Putamen (tissue), 1 donor: ENCODE measurements at places on chromosomes 3 and 15.

DNA sequence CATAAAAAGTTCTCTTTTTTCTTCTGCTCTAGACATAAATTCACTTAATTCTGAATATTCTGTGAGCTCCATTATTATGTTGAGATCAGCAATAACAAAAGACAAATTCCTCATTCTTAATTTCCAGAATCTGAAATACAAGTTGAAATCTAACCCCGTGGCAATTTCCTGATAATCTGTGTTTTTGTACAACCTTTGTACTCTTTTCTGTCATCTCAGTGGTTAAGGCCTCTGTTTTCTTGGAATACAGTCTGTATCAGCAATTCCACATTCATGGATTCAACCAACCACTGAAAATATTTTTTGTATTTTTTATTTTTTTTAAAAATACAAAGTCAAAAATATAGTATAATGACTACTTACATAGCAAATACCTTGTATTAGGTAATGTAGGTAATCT is 8.7 kb downstream of the CCR8 start:
- no peak for DNase-seq

GRCh38 chr3:70824078-70824477 is 511.6 kb upstream of the MDFIC2 start:
- DNase-seq, result no peak

DNA sequence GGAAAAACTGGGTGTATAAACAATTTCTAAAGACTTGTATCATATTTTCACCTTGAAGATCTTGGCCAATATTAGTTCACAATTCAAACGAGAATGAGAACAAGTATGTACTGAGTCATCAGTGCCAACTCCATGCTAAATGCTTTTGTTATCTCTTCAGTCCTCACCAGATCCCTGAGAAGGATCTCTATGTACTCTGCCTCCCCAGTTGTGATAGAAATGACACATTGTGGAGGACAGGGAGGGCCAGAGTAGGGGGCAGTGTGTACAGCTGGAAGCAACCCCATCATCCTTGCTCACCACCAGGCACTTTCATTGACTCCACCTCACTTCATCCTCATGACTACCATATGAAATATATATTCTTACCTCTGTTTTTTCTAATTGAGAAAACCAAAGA is 353.7 kb upstream of the SOX2 start:
- no peak for DNase-seq

- no peak for DNase-seq
Observed at GRCh38 chr3:134067531-134068161, 37.9 kb upstream of the SLCO2A1 start.

DNA sequence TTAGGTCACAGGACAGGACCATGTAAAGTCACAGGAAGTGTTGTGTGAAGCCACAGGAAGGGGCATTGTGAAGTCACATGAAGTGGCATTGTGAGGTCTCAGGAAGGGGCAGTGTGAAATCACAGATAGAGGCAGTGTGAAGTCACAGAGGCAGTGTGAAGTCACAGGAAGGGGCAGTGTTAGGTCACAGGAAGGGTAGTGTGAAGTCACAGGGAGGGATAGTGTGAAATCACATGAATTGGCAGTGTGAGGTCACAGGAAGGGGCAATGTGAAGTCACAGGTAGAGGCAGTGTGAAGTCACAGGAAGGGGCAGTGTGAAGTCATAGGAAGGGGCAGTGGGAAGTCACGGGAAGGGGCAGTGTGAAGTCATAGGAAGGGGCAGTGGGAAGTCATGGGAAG is 37.9 kb downstream of the GASK1A start:
- DNase-seq, result no peak

DNA sequence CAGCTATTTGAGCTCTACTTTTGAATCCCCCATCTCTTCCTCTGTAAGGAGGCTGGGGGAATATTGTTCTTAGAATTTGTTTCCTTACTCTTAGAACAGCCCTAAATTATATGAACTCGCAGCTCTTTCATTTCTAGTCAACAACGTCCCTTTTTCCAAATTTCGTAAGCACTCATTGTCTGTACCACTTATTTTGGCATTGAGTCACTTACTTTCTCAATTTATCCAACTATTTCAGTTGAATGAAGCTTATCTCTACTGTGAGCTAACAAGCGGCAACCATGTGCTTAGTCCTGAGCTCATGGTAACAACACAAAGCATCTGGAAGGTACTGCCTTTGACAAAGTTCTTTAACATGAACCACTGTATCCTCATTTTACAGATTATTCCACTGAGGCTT is 191.1 kb downstream of the GREM1 start:
- DNase-seq, result no peak

- DNase-seq, result no peak
Observed at GRCh38 chr3:23547905-23548650, 257.7 kb upstream of the UBE2E1 start.

GRCh38 chr3:78791753-78792152 is 976.0 kb downstream of the ROBO1 start:
- no peak for DNase-seq

DNA sequence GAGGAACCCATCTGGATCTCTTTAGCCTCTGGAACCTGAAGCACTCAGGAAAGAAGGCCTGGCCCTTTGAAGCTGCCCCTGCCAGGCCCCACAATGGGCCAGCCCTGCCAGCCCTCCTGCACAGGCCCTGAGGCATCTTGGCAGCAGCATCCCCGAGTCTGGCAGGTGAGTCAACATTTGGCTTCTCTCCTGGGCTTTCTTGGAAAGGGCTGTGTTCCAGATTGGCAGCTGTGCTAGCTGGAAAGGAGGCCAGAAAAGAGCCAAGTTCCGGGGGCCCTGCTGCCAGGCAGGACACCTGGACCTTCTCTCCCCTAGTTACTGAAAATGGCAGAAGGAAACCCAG is 187.2 kb downstream of the SHQ1 start:
- no peak for DNase-seq

- no peak for DNase-seq
Observed at GRCh38 chr3:170714122-170714521, 128.2 kb upstream of the SLC7A14 start.

- DNase-seq, result no peak
Observed at GRCh38 chr3:187572441-187572840, 97.8 kb downstream of the SST start.

DNA sequence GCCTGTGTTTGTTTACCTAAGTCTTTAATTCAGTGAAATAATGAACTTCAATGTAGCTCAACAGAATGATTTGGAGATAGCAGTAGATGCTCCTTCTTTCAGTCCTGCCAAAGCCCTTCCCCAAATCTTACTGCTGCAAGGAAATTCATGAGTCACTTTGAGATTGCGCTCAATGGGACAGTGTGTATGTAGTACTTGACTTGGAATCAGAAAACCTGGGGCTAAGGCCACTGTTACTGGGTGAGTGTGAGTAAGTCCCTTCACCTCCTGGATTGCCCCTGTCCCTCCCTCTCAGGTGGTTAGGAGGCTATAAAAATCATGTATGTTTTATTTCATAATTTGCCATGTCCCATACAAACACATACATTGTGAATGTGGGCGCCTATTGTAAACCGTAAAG is 29.9 kb downstream of the ATP13A5 start:
- no peak for DNase-seq

GRCh38 chr3:112002096-112002971 is 3.6 kb downstream of the TAGLN3 start:
- peak; percentile 63 for DNase-seq

DNA sequence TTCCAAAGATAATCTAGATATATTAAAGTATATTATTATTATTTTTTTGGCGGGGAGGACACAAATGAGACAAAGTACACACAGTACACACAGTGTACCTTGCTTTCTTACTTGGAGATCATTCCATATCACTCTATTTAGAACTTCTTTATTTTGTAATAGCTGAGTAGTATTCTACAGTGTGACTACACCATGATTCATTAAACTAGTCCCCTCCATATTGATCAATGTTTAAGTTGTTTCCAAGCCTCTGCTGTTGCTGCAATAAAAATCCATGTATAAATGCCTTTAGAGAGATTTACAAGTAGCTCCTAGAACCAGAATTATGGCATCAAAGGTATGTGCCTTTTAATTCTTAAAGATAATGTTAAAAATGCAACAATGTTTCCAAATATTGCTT is 38.8 kb downstream of the PYGO1 start:
- no peak for DNase-seq

GRCh38 chr3:66101901-66102300 is 63.2 kb upstream of the MAGI1 start:
- no peak for DNase-seq

- no peak for DNase-seq
Observed at GRCh38 chr15:64740311-64741170, 34.8 kb downstream of the RBPMS2 start.

- no peak for DNase-seq
Observed at GRCh38 chr3:99601515-99601914, 36.9 kb upstream of the COL8A1 start.

DNA sequence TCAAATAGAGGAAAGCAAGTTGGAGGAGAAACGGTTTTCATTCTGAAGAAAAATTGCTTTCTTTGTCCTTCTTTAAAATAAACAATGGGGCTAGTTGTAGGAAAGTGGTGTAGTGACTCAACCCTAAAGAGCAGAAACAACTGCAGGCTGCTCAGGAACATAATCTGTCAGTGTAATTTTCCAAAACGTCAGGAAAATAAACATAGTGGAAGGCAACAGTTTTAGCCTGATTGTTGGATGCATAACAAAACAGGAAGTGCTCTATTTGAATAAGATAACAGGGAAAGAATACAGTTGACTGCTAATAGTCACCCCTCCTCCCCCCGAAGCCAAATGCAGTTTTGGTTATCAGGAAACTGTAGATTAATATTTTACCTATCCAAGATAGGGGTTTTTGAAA is 167.6 kb downstream of the ECT2 start:
- peak; percentile 7 for DNase-seq

DNA sequence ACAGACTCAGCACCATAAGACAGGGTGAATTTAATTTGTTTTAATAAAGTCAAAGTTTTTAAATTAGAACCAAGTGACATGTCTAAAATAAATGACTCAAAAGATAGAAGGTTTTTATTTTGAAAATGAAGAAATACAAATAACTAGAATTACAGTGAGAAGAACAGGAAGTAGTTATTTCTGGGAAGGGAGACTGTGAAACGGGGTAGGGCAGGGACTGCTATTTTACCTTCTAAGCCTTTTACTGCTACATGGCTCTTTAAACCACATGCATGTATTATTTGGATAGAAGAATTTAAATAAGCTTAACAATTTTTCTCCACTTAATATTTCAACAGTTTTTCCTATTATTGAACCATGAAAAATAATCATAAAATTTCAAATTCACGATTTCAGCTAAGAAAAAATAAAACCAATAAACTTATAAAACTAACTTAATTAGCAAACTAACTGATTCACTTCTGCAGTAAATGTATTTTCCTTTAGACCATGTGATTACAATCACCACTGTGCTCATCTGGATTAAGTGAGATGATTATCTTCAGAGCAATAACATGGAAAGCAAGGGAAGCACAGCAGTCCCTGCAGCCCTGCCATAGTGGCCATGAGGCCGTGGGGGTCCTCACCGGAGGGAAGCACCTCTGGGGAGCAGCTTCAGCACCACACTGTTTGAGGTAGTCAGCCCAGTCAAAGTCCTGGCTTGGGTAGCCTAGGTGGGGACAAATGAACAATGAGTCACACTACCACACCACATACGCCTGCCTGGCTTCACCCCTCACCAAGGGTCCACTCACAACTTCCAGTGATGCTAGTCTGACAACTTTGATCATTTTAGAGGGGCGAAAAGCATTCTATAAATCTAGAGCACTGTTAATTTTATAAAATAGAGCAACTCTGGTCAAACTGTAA is 28.3 kb upstream of the STIMATE start:
- DNase-seq, result no peak

- no peak for DNase-seq
Observed at GRCh38 chr3:183491923-183492848, 63.3 kb downstream of the KLHL6 start.

- DNase-seq, result no peak
Observed at GRCh38 chr3:16452261-16452660, 61.2 kb downstream of the RFTN1 start.

- DNase-seq, result no peak
Observed at GRCh38 chr3:139465636-139466035, 10.7 kb downstream of the RBP2 start.

- no peak for DNase-seq
Observed at GRCh38 chr3:77825001-77825827, 785.3 kb downstream of the ROBO2 start.

GRCh38 chr3:13626915-13627460 is 78.1 kb downstream of the FBLN2 start:
- DNase-seq, result no peak

DNA sequence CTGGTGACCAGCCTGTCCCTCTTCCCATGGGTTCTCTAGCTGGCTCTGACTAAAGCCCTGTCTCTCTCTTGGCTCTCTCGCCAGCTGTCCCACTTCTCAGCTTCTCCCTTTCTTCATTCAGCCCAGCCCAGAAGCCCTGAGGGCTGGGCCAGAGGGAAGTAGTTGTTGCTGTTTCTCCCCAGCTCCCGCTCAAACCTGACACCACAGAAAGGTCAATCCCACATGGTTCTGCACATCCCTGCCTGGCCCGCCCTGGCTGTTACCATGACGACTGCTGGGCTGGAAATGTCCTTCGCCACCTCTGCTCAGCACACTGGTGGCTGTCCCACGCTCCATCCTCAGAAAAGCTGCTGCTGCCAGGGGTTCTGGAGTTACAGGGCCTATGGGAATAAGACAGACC is 25.9 kb downstream of the CCDC32 start:
- no peak for DNase-seq

GRCh38 chr15:37550360-37551024 is 383.9 kb upstream of the TMCO5A start:
- DNase-seq, result no peak
